ENCODE measurements at places on chromosomes 3 and 15.

DNA sequence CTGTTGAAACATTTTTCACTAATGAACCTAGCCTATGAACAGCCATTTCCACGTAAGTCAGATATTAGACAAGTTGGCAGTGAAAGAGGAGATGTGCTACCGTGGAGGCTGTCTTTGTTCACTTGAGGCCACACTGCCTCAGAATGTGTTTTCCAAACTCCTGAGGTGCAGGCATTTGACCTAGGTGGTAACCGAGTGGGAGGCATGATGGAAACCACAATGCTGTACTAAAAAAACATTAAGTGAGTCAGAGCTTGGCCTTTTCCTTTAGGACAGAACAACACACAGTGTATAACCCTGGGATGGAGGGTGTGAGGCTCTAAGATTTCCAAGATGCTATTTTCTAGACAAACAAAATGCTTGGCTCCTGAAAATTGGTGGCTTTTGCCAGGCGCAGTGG, 406.3 kb downstream of the SOX2 start:
- no peak for DNase-seq

DNA sequence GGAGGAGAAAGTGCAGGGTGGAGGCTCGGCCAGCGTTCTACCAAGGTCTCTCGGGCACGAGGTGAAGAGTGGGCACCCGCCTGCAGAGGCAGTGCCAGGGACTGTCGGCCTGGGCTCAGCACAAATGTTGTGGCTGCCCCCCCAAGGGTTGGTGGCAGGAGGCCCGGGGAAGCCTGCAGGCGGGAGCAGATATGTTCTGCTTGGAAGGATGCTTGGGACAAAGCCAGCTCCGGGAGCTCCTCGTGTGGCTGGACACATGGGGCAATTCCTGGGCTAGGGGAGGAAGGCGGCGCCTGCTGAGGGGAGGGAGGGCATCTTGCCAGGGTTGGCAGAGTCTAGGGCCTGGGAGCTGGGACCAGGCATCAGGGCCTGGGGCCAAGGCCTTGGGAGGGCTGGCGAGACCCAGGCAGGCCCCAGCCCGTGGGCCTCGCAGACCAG, 30.4 kb upstream of the FBLN2 start:
- no peak for DNase-seq

DNA sequence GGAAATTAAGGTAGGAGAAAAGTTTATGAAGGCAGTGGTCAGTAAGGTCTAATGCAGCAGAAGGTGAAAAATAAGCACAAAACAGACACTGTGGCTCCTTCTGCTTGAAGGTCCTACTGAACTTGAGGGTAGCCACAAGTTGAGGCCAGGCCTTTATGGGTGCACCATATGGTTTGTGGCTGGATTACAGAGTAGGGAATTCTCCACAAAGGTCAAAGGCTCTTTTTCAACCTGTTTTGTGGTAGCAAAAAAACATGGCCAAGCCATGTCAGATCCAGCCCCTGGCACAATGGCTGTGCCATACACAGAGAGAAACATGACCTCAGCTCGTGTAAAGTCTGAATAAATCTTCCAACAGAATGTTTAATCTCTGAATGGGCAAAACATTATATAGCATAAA, 214.0 kb downstream of the SATB1 start:
- no peak for DNase-seq

DNA sequence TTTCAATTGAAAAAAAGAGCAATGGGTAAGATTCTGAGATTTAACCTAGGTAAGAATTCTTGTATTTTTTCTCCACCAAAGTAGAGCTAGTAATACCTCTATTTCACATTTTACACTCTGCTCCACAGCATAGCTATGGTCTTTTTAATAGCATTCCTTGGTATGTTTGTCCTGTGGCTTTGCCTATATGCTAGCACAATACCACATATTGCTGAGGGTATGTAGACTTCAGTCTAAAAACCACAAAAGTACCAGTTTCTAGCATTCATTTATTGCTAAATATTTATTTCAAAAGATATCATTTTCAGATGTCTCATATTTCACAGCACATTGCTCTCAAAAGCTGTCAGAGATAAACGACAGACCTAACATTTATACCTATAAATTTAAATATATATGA, 18.2 kb upstream of the EOGT start:
- DNase-seq = no peak

GRCh38 chr15:41828807-41829141, 882 bp downstream of the JMJD7 start:
- no peak for DNase-seq
